A549 treated with Mapracorat at 1 μM for 4 hours (cell line): ENCODE measurements at places on chromosomes 7 and 10. TPM values are rescaled to one million over a fixed set of nuclear protein-coding genes. Genes with fewer than 3 reads are reported as not detected.

AKR1C8 gene
- total RNA-seq = 0.14 to 0.27 TPM in 2 of 5 replicates, not detected in the others

SPRN gene
- 0.13 to 0.39 TPM (median 0.29 TPM) in 5 replicates for total RNA-seq

PON3 gene
- total RNA-seq = 30.2 to 41.2 TPM (median 36.7 TPM) in 5 replicates

GPR15LG gene
- not detected in 5 replicates for total RNA-seq

OR2A42 gene
- total RNA-seq = not detected in 5 replicates

PVRIG gene
- total RNA-seq = not detected in 5 replicates

TRPV6 gene
- total RNA-seq = not detected in 5 replicates

IKZF1 gene
- total RNA-seq = not detected in 5 replicates

SAMD9 gene
- total RNA-seq = 2.5 to 5.1 TPM (median 4.0 TPM) in 5 replicates

MOGAT3 gene
- not detected in 5 replicates for total RNA-seq

VWDE gene
- 0.28 to 1.4 TPM (median 0.58 TPM) in 5 replicates for total RNA-seq

SPDYE6 gene
- total RNA-seq = not detected in 5 replicates

CPN1 gene
- total RNA-seq = 0.15 to 0.45 TPM (median 0.35 TPM) in 5 replicates

SLC26A5 gene
- not detected in 5 replicates for total RNA-seq

NME8 gene
- total RNA-seq = not detected in 5 replicates

LRWD1 gene
- total RNA-seq = 22.2 to 32.5 TPM (median 30.2 TPM) in 5 replicates

CACNA2D1 gene
- total RNA-seq = 4.9 to 8.1 TPM (median 7.7 TPM) in 5 replicates

MRLN gene
- not detected in 5 replicates for total RNA-seq

AOAH gene
- not detected in 5 replicates for total RNA-seq

PNLIP gene
- total RNA-seq = 0.11 to 0.12 TPM in 2 of 5 replicates, not detected in the others

SPDYE9 gene
- total RNA-seq = not detected in 5 replicates

TUBAL3 gene
- 0.26 to 0.49 TPM (median 0.30 TPM) in 4 of 5 replicates, not detected in the other for total RNA-seq

HOXA10 gene
- total RNA-seq = 6.8 to 7.8 TPM (median 7.7 TPM) in 5 replicates

NOS3 gene
- 0.13 to 0.37 TPM (median 0.34 TPM) in 5 replicates for total RNA-seq

ZFYVE27 gene
- 19.1 to 25.5 TPM (median 25.1 TPM) in 5 replicates for total RNA-seq

VAX1 gene
- 0.97 to 1.7 TPM (median 1.5 TPM) in 5 replicates for total RNA-seq

C10orf62 gene
- total RNA-seq = not detected in 5 replicates

C10orf67 gene
- 0.06 to 0.13 TPM (median 0.13 TPM) in 3 of 5 replicates, not detected in the others for total RNA-seq

AGAP9 gene
- 8.7 to 12.1 TPM (median 10.3 TPM) in 5 replicates for total RNA-seq

ING3 gene
- total RNA-seq = 4.9 to 5.8 TPM (median 5.1 TPM) in 5 replicates

PPP1R17 gene
- total RNA-seq = not detected in 5 replicates

CRYGN gene
- total RNA-seq = not detected in 5 replicates

KCP gene
- total RNA-seq = 0.05 to 0.30 TPM (median 0.15 TPM) in 5 replicates

TRA2A gene
- 67.5 to 76.6 TPM (median 75.0 TPM) in 5 replicates for total RNA-seq

MAGI2 gene
- 0.32 to 0.65 TPM (median 0.48 TPM) in 5 replicates for total RNA-seq

TEX47 gene
- not detected in 5 replicates for total RNA-seq

FAM237B gene
- 0.04 to 0.06 TPM in 2 of 5 replicates, not detected in the others for total RNA-seq

CD36 gene
- total RNA-seq = 0.27 to 0.32 TPM (median 0.28 TPM) in 3 of 5 replicates, not detected in the others

ACSL5 gene
- total RNA-seq = 0.13 to 0.27 TPM (median 0.19 TPM) in 5 replicates

DLX5 gene
- not detected in 5 replicates for total RNA-seq

KCNIP2 gene
- total RNA-seq = 0.32 to 1.5 TPM (median 0.63 TPM) in 5 replicates

ASIC3 gene
- 7.7 to 11.7 TPM (median 8.7 TPM) in 5 replicates for total RNA-seq
